Stimulated activated CD8-positive, alpha-beta memory T cell treated with anti-CD3 and anti-CD28 coated beads, Interleukin-15, amount 100 ng/mL, for 1 hour (primary cell): ENCODE measurements at places on chromosomes 3 and 15.

GRCh38 chr3:154872074-154872473 lies 208.0 kb upstream of the MME start:
- no peak for DNase-seq

GRCh38 chr3:194485881-194486539 lies 792 bp downstream of the ATP13A3 start:
- peak; percentile 40 for DNase-seq

GRCh38 chr3:127164615-127165014 lies 28.3 kb upstream of the PRR23E start:
- no peak for DNase-seq

- no peak for DNase-seq
Measured at GRCh38 chr3:23762214-23762613, 43.5 kb upstream of the UBE2E1 start.

DNA sequence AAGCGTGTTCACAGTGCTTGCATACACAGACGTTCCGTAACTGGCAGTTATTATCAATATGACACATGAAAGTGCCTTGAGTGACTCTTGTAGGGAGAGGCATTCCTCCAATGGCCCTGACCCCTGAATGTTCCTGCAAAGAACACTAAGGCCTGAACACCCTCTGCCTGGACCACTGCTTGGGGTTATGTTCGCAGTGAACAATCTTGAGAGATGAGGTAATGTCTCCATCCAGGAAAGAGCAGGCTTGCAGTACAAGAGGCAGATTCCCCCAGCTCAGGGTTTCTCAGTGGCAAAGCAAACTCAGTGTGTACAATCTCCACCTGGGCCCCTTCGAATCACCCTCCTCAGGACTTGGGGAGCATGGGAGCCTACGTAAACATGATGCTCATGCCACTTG lies 324.6 kb downstream of the MAGI1 start:
- DNase-seq, result no peak

DNA sequence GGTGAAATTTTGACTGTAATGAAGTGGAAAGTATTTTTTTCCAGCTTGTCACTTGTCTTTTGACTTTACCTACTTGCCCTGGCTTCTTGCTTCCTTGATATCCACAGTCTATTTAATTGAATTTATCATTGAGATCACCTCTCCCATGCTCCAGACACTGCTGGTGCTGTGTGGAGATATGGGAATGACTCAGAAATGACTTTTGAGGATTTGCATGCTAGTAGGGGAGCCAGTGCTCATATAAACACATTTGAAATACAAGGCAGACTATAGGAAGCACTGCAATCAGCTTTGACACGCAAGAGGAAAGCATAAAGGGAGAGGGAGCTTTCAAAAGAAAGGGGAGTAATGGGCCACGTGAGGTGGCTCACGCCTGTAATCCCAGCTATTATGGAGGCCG lies 7.3 kb upstream of the TRPM1 start:
- no peak for DNase-seq

DNA sequence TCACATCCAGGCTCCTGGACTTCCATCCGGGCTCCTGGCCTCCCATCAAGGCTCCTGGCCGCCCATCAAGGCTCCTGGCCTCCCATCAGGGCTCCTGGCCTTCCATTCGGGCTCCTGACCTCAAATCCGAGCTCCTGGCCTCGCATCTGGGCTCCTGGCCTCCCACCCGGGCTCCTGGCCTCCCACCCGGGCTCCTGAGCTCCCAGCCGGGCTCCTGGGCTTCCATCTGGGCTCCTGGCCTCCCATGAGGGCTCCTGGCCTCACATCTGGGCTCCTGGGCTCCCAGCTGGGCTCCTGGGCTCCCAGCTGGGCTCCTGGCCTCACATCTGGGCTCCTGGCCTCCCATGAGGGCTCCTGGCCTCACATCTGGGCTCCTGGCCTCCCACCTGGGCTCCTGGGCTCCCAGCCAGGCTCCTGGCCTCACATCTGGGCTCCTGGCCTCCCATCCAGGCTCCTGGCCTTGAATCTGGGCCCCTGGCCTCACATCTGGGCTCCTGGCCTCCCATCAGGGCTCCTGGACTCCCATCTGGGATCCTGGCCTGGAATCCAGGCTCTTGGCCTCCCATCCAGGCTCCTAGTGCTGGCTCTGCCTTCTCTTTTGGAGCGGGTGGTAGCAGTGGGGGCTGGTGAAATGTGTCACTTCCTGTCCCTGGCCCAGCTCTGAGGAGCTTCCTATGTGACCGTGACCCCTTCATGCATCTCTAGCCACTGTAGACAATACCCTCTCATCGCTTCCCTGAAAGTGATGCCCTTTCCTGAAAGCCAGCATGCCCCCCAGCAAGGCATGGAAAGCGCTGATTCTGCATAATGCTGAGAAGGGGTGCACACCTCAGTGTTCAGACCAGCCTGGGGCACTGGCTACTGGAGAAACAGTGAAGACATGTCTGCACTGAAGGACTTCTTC lies 62.7 kb upstream of the BLM start:
- no peak for DNase-seq

GRCh38 chr3:56969851-56970250 lies 90.6 kb upstream of the SPATA12 start:
- DNase-seq, result no peak

DNA sequence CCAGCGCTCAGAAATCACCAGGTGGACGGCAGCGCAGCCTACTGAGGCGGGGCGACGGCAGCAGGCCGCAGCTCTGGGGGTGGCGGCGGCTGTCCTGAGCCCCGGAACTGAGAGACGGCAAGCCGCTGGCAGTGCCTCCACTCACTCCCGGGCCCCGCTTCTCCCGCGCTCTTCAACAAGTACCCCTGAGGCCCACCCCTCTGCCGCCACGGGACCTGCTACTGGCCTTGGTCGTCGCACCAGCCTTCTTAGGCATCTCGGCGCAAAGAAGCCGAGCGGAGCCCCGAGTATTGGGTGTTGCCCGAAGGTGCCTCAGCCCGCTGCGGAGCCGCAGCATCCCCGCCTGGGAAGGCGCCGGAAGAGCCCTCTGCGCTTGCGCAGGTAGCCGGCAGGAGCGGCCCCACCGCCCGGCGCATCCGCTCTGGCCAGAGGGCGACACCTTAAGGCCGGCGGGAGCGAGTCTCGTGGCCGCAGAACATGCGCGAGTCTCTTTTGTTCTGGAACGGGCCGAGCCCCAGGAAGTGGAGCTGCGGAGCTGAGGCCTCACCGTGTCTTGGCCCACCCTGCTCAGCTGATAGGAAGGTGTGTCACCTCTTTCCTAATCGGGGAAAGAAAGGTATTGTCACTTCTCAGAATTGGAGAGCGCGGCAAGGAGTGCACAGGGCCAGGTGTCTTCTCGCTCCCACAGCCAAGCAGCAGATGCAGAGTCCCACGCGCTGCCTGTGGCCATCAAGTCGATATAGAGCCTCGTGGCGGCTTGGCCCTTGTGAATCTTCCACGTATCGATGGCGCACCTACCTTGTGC lies at the start of gene C15orf40:
TSS of gene C15orf40 (minus strand) at position 369 of the 805 bp plus-strand sequence. CDS start at position 337, 32 bp downstream.
- DNase-seq, result peak; percentile 61

GRCh38 chr15:80832686-80833085 lies 53.5 kb downstream of the CEMIP start:
- no peak for DNase-seq

- DNase-seq, result no peak
Measured at GRCh38 chr3:76222201-76222600, 436.9 kb upstream of the ZNF717 start.

- no peak for DNase-seq
Measured at GRCh38 chr3:141261472-141262307, 30.1 kb downstream of the PXYLP1 start.

- DNase-seq, result no peak
Measured at GRCh38 chr15:35557544-35557943, 11.6 kb upstream of the DPH6 start.

DNA sequence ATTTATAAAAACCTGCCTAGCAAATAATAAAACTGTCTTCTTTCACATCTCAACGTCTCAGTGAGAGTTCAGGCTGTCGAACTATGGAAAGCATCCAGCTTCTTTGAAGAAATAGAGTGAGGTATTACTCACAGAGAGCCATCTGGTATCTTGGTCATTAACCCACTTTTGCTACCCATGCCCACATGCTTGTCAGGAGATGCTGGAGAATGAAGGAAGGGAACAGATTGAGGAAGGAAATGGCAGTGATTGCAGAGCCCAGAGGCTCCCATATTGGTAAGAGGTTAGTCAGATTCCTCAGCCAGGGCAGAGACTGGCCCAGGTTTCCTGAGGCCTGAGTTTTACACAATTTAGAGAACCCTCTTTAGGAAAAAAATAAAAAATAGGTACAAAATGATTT lies 119.1 kb downstream of the B3GALNT1 start:
- DNase-seq, result no peak

- DNase-seq, result no peak
Measured at GRCh38 chr3:101256511-101256910, 63.9 kb downstream of the IMPG2 start.

DNA sequence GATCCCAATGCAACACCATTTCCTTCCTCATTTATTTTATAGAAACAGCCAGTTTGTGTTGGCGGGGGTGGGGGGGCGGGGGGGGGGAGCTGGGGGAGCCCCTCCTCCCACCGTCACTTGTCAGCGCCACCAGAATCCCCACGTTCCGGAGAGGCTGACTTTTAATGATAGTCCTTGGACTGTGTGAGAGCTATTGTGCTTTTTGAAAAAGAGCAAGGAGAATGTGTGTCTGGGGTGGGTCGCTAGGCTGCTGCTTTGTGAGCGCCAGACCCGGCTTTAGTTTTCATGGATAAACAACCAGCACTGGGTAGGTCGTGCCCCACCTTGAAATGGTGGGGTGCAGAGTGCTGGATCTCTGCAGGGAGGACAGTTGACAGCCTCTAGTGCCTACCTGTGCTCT lies 135.0 kb upstream of the ONECUT1 start:
- DNase-seq, result no peak

DNA sequence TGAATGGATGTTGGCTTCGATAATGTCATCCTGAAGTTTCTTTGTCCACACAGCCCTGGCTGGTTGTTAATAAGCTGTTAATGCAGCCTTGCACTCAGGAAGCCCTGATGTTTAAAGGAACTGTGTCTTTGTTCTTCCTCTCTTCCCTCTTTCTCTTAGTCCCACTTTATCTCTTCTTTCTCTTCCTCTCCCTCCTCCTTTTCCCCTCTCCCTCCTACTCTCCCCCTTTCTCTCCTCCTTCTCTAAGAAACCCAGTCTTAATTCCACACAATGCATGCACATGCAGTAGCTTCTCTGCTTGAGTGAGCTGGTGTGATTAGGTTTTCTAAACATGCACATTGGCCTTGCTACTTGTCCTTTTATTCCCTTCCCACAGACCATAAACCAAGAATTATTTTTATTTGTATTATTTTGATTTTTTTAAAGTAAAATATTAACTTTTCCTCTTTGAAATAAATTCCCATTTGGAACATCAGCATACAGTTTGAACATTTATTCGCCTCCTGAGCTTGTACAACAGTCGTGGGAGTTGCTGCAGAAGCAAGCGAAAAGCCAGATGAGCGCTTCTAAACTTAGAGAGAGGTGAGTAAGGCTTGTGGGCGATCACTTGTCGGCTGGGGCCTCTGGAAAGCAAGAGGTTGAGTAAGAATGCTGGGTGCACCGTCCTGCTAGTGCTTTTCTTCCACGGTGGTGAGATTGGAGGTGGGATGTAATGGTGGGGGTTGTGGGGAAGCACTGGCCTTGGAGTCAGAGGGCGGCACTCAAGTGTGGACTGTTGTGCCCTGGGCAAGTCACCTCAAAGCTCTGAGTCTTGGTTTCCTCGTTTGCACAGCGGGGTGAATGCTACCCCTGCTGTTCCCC lies 7.2 kb downstream of the GHRL start:
- DNase-seq, result no peak

DNA sequence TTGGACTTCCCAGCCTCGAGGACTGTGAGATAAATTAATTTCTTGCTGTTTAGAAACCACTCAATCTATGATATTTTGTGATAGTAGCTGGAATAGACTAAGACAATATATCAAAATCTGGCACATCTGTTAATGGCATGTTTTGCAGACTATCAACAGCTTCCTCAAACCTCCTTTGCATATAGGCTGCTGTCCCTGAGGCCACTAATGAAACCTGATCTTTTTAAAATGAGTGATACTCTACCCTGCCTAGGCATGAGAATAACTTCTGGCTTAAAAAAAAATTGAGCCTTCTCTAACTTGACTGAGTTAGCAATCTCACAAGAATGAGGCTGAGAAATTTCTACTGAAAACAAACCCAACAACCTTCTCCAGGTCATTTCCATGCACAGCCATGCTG lies 176.0 kb upstream of the CRBN start:
- DNase-seq, result no peak

GRCh38 chr3:192331749-192332385 lies 395.5 kb downstream of the FGF12 start:
- DNase-seq, result no peak

DNA sequence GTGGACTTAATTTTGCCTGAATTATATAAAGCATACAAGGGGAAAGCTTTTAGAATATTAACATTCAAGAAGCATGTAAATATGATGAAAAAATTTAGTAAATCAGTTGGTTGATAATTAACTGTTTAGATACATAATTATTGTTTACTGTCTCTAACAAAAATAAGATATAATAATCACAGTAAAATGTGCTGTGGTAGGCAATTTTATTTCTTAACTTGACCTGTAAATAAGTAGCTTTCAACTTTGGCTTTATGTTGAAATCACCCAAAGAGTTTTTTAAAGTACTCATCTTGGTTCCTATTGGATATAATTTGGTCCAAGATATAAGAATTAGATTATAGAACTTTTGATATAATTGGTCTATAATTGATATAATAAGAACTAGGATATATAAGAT lies 1374.5 kb downstream of the NSUN3 start:
- no peak for DNase-seq

GRCh38 chr3:122063908-122064307 lies 8.7 kb downstream of the CD86 start:
- no peak for DNase-seq

DNA sequence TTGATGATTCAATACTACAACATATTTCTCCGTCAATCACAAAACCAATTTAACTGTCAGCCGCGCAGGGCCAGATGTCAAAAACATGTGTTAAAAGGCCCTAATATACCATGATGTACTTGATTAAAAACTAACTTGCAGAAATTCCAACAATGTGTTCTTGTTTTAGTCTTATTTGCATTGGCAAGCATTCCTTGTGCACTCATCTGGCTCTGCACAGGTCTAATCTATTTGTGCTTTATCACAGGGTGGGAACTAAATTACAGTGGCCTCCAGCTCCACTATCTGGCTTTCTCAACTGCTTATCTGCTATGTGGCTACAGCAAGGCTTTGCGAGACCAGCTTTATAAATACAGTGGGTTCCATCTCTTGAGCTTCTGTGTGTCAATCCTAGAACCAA lies 455.5 kb downstream of the ERC2 start:
- no peak for DNase-seq

- DNase-seq, result no peak
Measured at GRCh38 chr3:183485093-183485492, 56.7 kb upstream of the MCF2L2 start.

- no peak for DNase-seq
Measured at GRCh38 chr3:158768881-158769543, 32.8 kb upstream of the MFSD1 start.

DNA sequence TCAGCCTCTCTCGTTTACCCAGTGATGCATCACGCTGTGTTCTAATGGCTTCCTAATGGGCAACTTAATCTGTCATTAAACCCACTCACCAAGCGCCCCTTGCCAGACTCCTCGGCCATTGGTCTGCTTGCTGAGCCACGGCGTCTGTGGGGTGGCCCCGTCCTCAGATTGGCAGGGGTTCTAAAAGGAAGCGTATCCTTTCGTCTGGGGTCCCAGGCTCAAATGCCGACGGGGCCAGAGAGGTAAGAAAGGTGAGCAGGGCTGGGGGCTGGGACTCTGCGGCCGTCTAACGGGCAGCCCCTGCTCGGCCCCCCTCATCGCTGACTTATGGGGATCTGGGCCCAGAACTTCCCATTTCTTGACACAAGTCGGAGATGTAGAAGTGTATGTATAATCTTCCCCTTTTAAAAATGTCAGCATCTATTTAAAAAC lies 315.1 kb upstream of the PROK2 start:
- no peak for DNase-seq
